Gastrocnemius medialis (tissue), 4 donors: ENCODE measurements at places on chromosomes 11 and 22. TPM values are rescaled to one million over a fixed set of nuclear protein-coding genes. Genes with fewer than 3 reads are reported as not detected.
A peak's percentile ranks its signal among the peaks of the same experiment; 100 is the strongest.

GRCh38 chr11:134330611-134331353, 1.0 kb upstream of the GLB1L2 start:
- H3K36me3 ChIP-seq = no peaks in the 10 kb centered on the region
- H3K4me1 ChIP-seq = peaks cover 13% of the 10 kb centered on the region
- peak overlapping the region; percentile 41 for H3K4me3 ChIP-seq
- H3K27ac ChIP-seq = no peak overlapping the region

DNA sequence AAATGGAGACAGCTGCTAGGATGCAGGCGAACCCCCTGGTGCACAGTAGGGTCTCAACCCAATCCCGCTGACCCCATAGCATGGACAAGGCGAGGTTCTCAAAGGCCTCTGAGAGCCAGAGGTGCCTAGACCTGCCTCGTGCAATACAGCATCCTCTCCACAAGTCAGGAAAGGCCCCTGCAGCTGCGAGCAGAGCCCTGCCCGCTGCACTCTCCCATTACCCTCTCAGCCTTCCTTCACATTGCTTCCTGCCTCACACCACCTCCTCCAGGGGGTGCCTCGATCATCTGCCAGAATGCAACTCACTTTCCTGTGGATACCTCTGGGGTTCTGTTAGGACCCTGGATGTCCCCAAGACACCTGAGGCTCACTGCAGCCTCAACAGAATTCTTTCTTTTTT, 42.8 kb upstream of the TCF20 start:
- DNase-seq = no peak
- no peaks in the 10 kb centered on the region for H3K4me1 ChIP-seq
- no peak overlapping the region for H3K27ac ChIP-seq
- no peak overlapping the region for H3K4me3 ChIP-seq
- H3K27me3 ChIP-seq = peaks cover 16% of the 10 kb centered on the region
- no peaks in the 10 kb centered on the region for H3K36me3 ChIP-seq

DNA sequence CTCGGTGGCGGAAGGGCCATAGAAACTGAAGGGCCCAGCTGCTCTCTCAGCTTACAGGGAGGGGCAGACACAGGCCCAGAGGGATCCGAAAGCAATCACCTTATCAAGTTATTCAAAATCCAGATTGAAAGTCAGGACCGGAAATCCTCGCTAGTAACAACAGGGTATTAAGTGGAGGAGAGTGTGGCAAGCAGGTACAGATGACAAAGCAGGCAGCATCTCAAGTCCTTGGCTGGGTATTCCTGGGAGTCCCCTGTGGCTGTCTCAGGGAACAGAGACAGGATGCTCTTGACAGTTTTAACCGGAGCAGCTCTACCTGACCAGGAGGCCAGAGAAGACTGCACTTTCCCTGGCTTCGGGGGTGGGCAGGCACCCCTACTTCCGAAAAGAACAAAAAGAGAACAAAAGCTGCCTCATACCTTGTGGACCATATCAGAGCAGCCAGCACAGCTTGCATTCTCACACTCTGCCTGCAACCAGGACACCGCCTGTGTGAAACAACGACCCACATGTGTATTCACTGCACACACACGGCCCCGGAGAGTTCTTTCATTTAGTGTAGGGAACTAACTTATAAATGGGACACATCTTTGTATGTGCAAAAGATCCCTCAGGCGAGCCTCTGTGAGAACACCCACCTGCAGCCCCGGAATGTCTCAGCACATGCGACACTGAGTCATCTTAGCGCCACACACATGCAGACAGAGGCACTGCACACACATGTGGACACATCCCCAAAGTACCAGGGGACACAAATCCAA, 78.3 kb downstream of the MICAL3 start:
- no peaks in the 10 kb centered on the region for H3K36me3 ChIP-seq
- H3K27ac ChIP-seq = peak overlapping the region; percentile 82

DNA sequence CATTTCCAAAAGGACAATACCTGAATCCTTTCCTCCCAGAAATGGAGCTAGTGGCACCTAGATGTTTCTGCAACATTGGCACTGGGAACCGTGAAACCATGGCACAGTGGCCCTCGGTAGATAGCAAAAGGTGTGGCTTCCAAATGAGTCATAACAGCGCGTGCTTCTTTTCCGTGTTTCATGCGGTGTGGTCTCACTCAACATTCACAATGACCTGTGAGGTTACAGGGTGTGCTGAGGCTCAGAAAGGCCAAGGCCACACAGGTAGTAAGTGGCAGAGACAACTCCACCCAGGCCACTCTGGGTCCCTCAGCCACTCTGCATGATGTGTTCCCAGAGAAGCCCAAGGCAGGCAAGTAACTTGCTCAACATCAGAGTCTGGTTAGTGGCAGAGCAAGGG, 67.4 kb downstream of the TP53I11 start:
- H3K4me1 ChIP-seq = no peaks in the 10 kb centered on the region
- no peak overlapping the region for H3K27ac ChIP-seq
- no peaks in the 10 kb centered on the region for H3K27me3 ChIP-seq
- H3K4me3 ChIP-seq = no peak overlapping the region

DNA sequence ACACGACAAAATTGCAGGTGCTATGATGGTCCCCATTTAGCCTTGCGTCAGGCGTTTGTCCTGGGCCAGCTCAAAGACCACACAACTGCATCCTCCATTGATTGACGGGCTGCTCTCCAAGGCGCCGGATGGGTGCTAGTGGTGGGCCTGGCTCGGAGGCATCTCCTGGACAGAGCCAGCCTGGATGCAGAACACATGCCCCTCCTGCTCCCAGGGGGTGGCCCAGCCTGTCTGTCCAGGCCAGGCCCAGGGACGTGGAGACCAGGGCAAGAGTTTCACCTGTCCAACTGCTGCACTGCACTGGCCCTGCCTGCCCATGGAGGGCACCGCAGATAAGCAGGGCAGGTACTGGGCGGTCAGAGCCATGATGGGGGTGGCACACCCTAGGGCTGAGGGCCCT, 23.4 kb upstream of the FGF19 start:
- no peak overlapping the region for H3K27ac ChIP-seq
- no peaks in the 10 kb centered on the region for H3K36me3 ChIP-seq
- no peak overlapping the region for H3K4me3 ChIP-seq
- no peaks in the 10 kb centered on the region for H3K4me1 ChIP-seq
- no peak for DNase-seq

The DLG2 gene
- total RNA-seq = 1.3 TPM

The OR52I2 gene
- total RNA-seq = not detected

DNA sequence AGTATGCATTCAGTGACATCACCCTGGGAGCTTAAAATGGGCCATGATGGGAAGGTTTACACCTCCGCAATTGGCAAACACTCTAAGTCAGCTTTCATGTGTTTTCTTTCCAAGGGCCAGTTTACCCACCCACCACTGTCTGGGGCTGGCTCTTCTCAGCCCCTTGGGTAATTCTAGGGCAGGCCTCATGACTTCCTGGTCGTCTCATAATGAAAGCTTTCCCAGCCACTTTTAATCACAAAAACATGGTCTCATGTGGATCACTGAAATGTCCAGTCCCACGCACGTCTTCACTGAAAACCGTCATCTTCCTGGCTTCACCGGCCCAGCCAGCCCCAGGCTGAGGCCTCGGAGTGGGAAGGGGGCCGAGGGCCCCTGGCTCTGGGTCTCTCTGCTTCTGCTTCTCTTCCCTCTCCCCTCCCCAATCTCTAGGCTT, 58.5 kb upstream of the ANO1 start:
- DNase-seq = no peak
- no peak overlapping the region for H3K27ac ChIP-seq
- no peak overlapping the region for H3K4me3 ChIP-seq
- no peaks in the 10 kb centered on the region for H3K27me3 ChIP-seq

DNA sequence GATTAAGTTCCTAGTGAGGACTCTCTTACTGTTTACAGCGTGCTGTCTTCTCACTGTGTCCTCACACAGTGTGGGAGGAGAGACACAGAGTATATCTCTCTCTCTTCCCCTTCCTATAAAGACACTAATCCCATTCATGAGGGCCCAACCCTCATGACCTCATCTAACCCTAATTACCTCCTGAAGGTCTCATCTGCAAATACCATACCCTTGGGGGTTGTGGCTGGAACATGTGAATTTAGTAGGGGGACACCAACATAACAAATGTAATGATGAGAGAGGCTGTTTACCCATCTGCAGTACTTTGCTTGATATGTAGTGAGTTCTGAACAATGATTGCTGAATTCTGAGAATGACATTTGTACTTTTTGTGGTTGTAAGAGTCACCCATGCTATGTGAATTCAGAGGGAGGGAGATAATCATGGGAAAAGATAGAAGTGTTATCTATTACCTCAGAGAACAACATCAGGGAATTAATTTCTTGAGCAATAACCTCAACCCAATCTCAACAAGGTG, 4.9 kb upstream of the OR52W1 start:
- no peaks in the 10 kb centered on the region for H3K4me1 ChIP-seq
- DNase-seq = no peak
- no peak overlapping the region for H3K4me3 ChIP-seq
- H3K36me3 ChIP-seq = no peaks in the 10 kb centered on the region
- H3K27me3 ChIP-seq = no peaks in the 10 kb centered on the region
- no peak overlapping the region for H3K27ac ChIP-seq

GRCh38 chr22:42747701-42748513, 27.2 kb upstream of the A4GALT start:
- H3K36me3 ChIP-seq = no peaks in the 10 kb centered on the region
- no peak for DNase-seq
- no peak overlapping the region for H3K4me3 ChIP-seq
- peaks cover 18% of the 10 kb centered on the region for H3K4me1 ChIP-seq
- peak overlapping the region; percentile 10 for H3K27ac ChIP-seq
- H3K27me3 ChIP-seq = no peaks in the 10 kb centered on the region

GRCh38 chr11:19332476-19332875, 91.7 kb upstream of the E2F8 start:
- no peaks in the 10 kb centered on the region for H3K36me3 ChIP-seq
- DNase-seq = no peak
- no peaks in the 10 kb centered on the region for H3K27me3 ChIP-seq
- peaks cover 5% of the 10 kb centered on the region for H3K4me1 ChIP-seq
- no peak overlapping the region for H3K4me3 ChIP-seq
- H3K27ac ChIP-seq = no peak overlapping the region

GRCh38 chr22:17260950-17261349, 41.7 kb upstream of the ADA2 start:
- H3K4me1 ChIP-seq = peaks cover 59% of the 10 kb centered on the region
- DNase-seq = peak; percentile 36
- no peak overlapping the region for H3K4me3 ChIP-seq
- no peaks in the 10 kb centered on the region for H3K27me3 ChIP-seq

- peak overlapping the region; percentile 40 for H3K27ac ChIP-seq
- H3K4me1 ChIP-seq = no peaks in the 10 kb centered on the region
- H3K36me3 ChIP-seq = no peaks in the 10 kb centered on the region
- no peaks in the 10 kb centered on the region for H3K27me3 ChIP-seq
- H3K4me3 ChIP-seq = no peak overlapping the region
- DNase-seq = peak; percentile 57
Observed at GRCh38 chr11:87398931-87399330, 361.2 kb downstream of the TMEM135 start.

- no peak overlapping the region for H3K27ac ChIP-seq
- peak overlapping the region; percentile 53 for H3K4me3 ChIP-seq
- H3K36me3 ChIP-seq = no peaks in the 10 kb centered on the region
- H3K27me3 ChIP-seq = no peaks in the 10 kb centered on the region
Observed at GRCh38 chr22:41237707-41238569, 2.8 kb downstream of the CHADL start.

DNA sequence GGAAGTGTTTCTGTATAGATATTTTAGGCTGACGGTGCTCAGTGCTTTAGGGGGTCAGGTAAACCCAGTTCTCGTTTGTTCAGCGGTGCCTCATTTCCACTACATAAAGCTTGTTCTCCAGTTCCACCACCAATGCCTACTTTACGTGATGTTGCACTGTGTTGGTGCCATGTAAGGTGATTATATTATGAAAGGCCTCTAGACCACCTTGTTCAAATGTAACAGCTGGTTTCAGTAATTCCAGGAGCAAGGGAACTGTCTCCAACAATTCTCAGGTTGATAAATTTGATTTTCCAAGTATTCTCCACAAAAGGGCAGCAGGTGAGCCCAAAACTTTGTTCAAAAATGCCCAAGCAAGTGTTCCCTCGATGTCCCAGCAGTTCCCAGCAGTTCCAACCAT, 83.7 kb upstream of the SEPTIN5 start:
- H3K4me1 ChIP-seq = no peaks in the 10 kb centered on the region
- no peak overlapping the region for H3K27ac ChIP-seq
- DNase-seq = no peak
- H3K36me3 ChIP-seq = no peaks in the 10 kb centered on the region
- no peaks in the 10 kb centered on the region for H3K27me3 ChIP-seq

GRCh38 chr11:32050264-32050663, 40.6 kb upstream of the RCN1 start:
- no peaks in the 10 kb centered on the region for H3K4me1 ChIP-seq
- DNase-seq = no peak
- H3K27me3 ChIP-seq = no peaks in the 10 kb centered on the region

The CTSW gene
- total RNA-seq = 0.20 TPM

GRCh38 chr11:129710423-129710822, 105.2 kb upstream of the TMEM45B start:
- H3K27ac ChIP-seq = no peak overlapping the region
- H3K4me3 ChIP-seq = no peak overlapping the region
- H3K4me1 ChIP-seq = no peaks in the 10 kb centered on the region
- H3K27me3 ChIP-seq = no peaks in the 10 kb centered on the region

The OR5P2 gene
- not detected for total RNA-seq

- H3K4me1 ChIP-seq = no peaks in the 10 kb centered on the region
- H3K27ac ChIP-seq = no peak overlapping the region
- no peak for DNase-seq
- H3K4me3 ChIP-seq = no peak overlapping the region
- H3K36me3 ChIP-seq = no peaks in the 10 kb centered on the region
Observed at GRCh38 chr11:111000400-111001080, 245.0 kb upstream of the POU2AF2 start.

DNA sequence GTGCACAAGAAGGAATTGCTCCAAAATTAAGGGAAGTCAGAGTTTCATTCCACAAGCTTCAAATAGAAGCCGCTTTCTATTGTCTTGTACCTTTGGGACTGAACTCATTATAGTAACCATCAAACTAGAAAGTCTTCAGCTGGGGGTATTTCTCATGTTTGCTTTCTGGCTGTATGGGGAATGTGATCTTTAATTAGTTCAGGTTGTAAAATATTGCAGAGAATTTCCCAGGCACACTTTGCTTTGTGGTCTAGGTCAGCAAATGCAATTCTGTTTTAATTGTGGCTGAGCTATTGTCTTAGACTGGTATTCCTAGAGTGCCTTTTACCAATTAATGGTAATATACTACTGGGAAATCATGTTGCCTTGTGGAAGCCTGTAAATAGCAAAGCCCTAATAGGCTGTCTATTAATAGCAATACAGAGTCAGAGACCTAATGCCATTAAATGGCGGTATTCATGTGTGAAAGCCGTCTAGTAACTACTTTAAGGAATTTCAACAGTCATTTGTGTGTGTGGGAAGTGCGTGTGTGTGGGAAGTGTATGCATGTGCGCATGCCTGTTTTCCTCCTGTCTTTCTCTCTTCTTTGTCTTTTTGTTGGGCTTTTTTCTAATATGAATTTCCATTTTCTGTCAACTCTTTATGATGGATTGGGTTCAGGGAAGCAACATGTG, 276.6 kb downstream of the FAT3 start:
- no peak for DNase-seq
- H3K27ac ChIP-seq = no peak overlapping the region
- H3K27me3 ChIP-seq = no peaks in the 10 kb centered on the region
- H3K4me3 ChIP-seq = no peak overlapping the region

GRCh38 chr11:2164861-2165555, 4.0 kb upstream of the INS start:
- no peak overlapping the region for H3K27ac ChIP-seq
- DNase-seq = no peak
- H3K4me1 ChIP-seq = no peaks in the 10 kb centered on the region
- H3K36me3 ChIP-seq = no peaks in the 10 kb centered on the region
- no peak overlapping the region for H3K4me3 ChIP-seq

The RIC3 gene
- 7.1 TPM for total RNA-seq
